ENCODE measurements at places on chromosomes 2 and 18.
A peak's percentile ranks its signal among the peaks of the same experiment; 100 is the strongest.

- no peak for DNase-seq
These were observed 41.9 kb downstream of the MARCO start for GRCh38 chr2:118983915-118984314.

DNA sequence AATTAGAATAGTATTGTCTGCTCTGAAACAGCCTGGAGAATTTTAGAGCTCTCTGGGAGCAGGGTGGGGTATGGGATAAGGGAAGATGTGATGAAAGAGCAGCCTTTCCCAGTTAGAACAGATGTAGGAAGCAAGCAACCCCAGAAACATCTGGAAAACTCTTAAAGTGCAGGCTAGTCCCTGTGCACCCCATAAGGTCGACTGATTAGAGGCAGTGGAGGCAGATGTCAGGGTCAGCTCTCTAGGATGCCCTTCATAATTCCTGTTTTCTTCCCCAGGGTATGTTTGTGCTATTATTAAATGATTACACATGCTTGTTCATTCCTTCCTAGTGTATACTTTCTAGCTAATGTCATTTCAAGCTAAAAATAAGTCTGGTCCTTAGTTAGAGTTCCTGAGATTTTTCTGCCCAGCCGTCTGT lies 41.7 kb downstream of the PTPRM start:
- no peak for DNase-seq

DNA sequence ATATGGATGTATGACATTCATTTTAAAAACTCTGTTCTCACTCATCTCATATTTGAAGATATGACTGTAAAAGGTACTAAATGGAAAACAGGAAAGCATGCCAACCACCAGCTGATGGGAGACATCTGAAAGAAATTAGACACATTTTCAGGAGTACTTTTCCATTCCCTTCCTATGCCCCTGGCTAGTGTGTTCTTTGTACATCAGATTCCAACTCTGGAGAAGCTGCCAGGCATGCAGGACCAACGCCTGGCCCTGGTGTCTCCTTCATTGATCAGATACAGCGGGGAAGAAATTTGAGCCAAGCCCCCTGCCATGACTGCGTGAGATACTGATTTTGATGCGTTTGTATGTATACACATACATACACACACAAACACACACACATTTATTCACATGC lies 599.0 kb upstream of the SYT4 start:
- DNase-seq: no peak

DNA sequence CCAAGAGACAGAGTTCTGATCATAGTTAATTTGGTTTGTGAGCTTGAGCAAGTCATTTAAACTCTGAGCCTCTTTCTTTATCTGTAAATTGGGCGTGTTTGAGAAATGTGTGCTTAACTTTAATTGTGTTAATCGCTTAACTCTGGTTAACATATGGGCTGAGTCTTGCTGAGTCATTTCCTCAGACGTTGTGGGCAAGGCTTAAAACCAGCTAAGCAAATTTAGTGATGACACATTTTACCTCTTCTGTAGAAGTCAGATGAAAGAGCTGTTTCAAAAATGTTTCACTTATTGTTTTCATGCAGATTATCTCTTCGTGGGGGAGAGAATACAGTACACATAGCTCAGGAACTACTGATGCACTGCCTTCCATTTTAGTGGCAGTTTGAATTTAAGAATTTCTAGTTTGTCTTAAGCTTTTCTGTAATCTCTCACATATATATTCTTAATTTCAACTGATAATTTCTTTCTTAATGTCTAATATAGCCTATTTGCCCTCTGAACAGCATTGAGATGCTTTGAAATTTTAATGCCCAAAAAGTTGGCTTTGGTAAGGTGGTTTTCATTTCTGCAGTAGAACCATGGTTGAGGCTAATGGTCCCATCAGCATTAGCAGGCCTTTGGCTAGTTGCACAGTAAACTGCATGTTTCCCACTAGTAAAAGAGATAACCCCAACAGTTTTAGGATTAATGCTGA lies 34.9 kb downstream of the RAB10 start:
- DNase-seq: no peak

GRCh38 chr2:127413200-127413599 lies 5.0 kb upstream of the PROC start:
- DNase-seq: no peak

GRCh38 chr2:1770566-1771380 lies 26.5 kb upstream of the PXDN start:
- DNase-seq: no peak

DNA sequence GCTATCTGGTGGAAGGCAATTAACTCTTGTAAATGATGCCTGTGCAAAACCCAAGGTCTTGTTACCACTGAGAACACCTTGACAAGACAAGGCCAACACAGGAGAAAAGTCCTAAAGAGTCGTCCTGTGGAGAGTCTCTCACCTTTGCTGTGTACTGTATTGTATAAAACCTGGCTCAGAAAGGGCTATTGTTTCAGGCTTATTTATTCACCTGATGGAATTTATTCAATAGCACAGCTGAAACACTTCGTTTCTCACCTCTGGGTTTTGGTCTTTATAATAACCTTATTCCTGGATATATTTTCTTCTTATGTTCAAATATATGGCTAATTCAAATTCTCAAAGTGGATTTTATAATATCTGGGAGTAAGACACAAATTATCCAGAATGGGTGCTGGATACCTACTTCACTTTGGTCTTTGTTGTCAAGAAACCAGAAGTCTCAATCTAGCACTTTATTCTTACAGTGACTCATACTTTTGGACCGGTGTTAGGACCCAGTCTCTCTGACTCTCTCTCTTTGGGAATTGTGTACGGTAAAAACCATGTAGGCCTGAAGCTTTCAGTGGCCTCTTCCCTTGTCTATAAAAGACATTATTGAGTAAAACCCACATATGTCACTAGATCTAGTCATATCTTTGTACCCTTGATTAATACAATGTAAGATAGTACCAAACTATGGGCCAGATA lies 16.1 kb upstream of the STAT4 start:
- DNase-seq: no peak

DNA sequence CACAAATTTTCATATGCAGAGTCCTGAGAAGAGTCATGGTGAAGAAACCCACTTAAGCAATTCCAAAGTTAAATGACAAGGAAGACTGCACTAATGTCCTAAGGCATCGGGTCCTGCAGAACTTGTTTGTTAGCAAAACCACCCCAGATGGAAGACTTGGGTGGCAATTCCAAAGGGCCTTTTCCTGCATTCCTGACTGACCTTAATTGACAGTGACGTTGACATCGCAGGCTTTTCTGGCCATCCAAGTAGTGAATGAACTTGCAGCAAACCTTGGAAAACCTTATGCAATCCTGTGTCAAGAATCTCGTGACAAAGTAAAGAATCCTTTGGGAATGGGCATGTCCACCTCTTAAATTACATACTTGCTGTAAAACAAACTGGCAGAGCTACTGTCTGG lies 112.5 kb upstream of the SH3BP4 start:
- DNase-seq: no peak

- DNase-seq: no peak
These were observed 23.8 kb downstream of the FBXO41 start for GRCh38 chr2:73260338-73260984.

- no peak for DNase-seq
These were observed 32.5 kb upstream of the ACAA2 start for GRCh38 chr18:49845629-49846360.

GRCh38 chr2:226427538-226428307 lies 371.9 kb downstream of the IRS1 start:
- DNase-seq: no peak

DNA sequence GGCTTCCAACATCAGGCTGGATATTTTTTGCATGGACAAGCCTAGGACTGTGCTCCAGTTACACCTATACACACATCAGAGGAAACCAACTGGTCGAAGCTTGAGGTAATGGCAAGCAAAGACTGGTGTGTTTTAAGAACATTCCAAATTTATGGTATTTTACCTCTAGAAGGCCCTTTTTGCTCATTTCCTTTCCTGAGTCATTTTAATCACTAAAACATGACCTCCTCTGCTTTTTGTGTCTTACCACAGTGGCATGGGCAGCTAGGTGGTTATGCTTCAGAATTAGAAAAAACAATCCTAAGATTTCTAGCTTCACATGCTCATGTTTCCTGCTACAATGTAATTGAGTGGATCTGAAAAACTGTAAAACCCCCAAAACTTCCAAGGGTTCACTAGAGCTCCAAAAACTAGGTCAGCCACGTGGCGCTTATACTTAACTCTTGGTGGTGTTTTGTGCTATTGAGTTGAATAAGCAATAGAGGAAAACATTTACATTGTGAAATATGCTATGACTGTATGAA lies 30.6 kb upstream of the CHRNA1 start:
- DNase-seq: no peak

GRCh38 chr2:239377591-239377990 lies 23.2 kb downstream of the HDAC4 start:
- no peak for DNase-seq

GRCh38 chr2:9247786-9248185 lies 41.2 kb downstream of the ASAP2 start:
- peak; percentile 64 for DNase-seq

- DNase-seq: no peak
These were observed 101.9 kb downstream of the USP34 start for GRCh38 chr2:61368687-61369665.

DNA sequence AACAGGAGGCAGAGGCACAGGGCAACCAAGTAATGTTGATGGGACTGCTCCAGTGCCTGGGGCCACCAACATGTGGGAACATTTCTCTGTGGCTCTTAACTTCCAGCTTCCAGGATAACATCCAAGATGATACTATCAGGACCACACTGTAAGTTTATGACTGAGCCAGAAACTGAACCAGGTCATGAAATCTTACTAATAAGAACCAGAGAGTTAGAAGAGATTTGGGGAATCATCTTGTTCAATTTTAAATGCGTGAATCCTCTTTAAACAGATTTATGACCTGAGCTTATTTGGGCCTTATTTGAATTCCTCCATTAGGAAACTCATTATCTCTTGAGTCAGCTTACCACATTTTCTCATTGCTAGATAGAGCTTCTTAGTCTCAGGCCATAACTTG lies 45.0 kb downstream of the MAP2 start:
- DNase-seq: no peak

GRCh38 chr2:34105006-34105767 lies 506.1 kb upstream of the FAM98A start:
- DNase-seq: no peak

DNA sequence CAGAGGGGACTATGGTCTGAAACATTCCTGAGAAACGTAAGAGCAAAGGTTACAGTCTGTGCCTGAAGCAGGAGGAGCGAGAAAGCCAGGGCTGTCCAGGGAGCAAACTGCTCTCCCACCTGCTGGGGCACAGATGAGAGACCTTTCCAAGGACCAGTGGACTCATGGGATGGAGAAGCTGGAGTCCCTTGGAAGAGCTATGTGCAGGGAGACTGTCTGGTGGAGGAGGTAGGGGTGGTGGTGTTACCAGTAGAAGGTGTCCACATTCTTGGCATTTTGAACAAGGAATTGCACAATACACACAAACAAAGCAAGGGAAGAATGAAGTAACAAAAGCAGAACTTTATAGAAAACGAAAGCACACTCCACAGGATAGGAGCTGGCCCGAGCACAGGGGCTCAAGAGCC lies 97.9 kb upstream of the CYRIA start:
- DNase-seq: no peak

DNA sequence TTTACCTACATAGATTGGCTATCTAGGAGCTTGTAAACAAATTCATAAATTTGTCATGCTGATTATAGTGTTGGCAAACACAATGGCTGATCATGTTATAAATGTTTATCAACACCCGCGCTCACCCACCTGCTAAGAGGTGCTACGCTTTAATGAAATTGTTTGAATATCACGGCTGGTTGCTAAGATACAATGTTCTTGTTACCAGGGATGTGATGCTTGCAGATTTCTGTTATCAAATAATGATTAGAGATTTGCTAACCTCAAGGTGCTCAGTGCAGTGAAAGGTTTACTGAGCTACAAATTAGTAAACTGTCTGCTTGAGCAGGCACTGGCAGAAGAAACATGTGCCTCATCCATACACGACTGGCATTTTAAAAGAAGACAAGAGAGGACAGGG lies 160.0 kb upstream of the ZEB2 start:
- no peak for DNase-seq

DNA sequence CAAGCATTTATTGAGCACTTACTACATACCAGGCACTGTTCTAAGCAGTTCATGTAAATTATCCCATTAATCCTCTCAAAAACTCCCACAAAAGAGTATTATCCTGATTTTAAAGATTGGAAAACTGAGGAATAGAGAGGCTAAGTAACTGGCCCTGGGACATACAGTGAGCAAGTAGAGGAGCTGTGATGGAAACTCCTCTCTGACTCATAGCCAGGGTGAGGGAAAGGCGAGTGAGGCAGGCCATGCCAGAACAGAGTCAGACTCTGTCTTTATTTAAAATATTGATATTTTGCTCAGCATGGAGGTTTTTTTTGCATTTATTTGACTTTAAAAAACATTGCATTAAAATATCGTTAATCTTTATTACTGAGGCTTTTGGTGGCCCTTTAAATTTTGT lies 208.0 kb downstream of the LOXHD1 start:
- no peak for DNase-seq

DNA sequence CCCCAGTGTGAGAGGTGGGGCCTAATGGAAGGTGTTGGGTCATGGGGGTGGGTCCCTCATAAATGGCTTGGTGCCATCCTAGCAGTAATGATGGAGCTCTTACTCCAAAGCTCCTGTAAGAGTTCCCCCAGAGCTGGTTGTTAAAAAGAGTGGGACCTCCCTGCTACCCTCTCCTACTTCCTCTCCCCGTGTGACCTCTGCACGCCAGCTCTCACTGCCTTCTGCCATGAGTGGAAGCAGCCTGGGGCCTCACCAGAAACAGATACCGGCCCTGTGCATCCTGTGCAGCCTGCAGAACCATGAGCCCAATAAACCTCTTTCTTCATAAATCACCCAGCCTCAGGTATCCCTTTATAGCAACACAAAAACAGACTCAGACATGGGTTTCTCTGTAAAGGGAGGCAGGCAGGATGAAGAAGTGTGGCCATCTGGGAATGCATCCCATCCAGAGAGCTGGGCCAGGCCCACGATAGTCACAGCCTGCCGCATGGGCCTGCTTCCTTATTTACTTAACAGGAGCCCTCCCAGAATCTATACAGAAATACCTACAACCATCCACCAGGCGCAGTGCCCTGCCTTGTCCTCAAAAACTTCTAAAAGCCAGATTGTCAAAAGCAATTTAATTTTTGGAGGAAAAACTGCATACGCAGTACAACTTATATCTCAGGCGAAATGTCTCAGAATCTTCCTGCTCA lies 7.5 kb downstream of the PRLH start:
- DNase-seq: no peak

GRCh38 chr2:26285931-26286330 lies 41.2 kb downstream of the HADHB start:
- DNase-seq: no peak

DNA sequence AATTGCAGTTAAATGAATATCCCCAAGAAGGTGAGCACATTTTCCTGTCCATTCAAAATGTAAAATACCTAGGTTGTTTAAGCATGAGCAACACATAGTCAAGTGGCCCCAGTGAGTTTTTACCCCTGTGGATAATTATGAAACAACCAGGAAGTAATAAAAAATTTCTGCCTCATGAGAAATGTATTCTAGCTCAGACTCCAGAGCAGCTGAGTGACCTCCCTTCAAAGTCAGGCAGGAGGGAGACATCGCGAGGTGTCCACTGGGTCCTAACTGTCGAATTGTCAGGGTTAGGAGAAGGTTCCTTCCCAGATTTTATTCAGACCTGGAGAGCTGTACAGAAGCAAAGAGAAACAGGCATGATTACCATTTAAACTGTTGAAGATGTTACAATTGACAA lies 416.6 kb upstream of the SMIM21 start:
- DNase-seq: no peak

Data from NCI-H2227 treated with DMSO at 0.1 percent for 48 hours (cell line).